ENCODE measurements at places on chromosomes 3 and 15.

- no peaks in the 10 kb centered on the region for H3K36me3 ChIP-seq
- H3K4me3 ChIP-seq = no peak overlapping the region
- no peaks in the 10 kb centered on the region for H3K4me1 ChIP-seq
- no peak overlapping the region for H3K27ac ChIP-seq
- no peak for DNase-seq
- no peaks in the 10 kb centered on the region for H3K27me3 ChIP-seq
Observed at GRCh38 chr3:21292971-21293370, 458.0 kb downstream of the ZNF385D start.

DNA sequence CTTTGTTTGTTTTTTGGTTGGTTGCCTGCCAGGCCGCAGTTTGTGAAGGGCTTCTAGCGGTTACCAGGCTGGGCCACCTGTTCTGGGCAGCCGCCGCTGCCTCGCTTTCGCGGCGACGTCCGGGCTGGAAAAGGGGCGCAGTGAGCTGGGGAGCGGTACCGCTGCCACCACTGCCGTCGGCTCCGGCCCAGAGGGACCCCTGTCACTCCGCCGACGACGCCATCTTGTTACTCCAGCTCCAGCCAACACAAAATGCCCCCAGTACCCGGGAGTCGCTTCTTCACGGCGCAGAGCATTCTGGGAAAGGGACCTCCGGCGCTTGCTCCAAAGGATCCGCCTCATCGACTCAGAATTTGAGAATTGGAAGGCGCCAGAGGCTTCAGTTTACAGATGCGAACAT, 238.8 kb downstream of the CDIN1 start:
- no peaks in the 10 kb centered on the region for H3K36me3 ChIP-seq
- no peak overlapping the region for H3K27ac ChIP-seq
- no peaks in the 10 kb centered on the region for H3K27me3 ChIP-seq
- DNase-seq = no peak

DNA sequence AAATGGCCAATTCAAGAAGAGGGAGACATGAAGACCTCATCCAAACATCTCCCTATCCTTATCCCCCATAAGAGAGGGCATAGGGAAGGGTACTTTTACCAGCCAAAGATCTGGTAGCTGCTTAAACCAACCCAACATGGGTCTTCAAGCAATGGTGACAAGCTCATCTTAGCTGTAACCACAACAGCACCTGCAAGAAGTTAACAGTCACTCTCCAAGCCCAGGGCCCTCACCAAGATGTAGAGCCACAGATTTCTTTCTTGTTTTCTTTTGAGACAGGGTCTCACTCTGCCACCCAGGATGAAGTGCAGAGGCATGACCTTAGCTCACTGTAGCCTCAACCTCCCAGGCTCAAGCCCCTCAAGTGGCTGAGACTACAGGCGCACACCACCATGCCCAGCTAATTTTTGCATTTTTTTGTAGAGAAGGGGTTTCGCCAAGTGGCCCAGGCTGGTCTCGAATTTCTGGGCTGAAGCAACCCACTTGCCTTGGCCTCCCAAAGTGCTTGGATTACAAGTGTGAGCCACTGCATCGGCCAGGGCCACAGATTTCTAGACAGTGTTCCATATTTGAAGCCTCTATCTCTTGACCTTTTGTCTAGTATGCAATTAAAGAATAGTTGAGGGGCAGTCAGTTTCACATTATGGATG, 57.1 kb downstream of the DHX30 start:
- no peak overlapping the region for H3K4me3 ChIP-seq
- H3K27me3 ChIP-seq = no peaks in the 10 kb centered on the region
- H3K27ac ChIP-seq = no peak overlapping the region
- no peak for DNase-seq

DNA sequence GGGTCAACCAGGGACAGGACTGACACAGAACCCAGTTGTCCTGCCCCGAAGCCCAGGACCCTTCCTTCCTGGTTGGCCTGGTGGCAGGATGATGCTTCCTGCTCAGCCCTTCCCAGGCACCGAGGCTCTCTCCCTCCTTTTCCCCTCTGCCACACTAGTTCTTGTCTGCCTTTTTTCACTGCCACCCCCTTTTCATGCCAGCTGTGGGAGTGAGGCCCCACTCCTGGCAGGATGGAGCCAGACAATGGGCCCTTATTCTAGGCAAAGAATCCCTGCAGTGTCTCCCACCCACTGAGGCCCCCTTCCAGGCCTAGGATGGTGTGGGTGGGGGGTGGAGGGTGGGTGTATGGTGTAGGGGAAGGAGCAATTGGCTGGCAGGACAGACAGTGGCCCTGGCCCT, 1.1 kb upstream of the SCAMP5 start:
- no peaks in the 10 kb centered on the region for H3K36me3 ChIP-seq
- H3K4me3 ChIP-seq = no peak overlapping the region
- peaks cover 21% of the 10 kb centered on the region for H3K27me3 ChIP-seq
- no peak overlapping the region for H3K27ac ChIP-seq
- no peak for DNase-seq
- H3K4me1 ChIP-seq = peaks cover 10% of the 10 kb centered on the region

- H3K36me3 ChIP-seq = no peaks in the 10 kb centered on the region
- peaks cover 21% of the 10 kb centered on the region for H3K27me3 ChIP-seq
- no peak overlapping the region for H3K4me3 ChIP-seq
- no peak overlapping the region for H3K27ac ChIP-seq
Observed at GRCh38 chr3:56477646-56478045, 9.4 kb upstream of the ERC2 start.

- no peaks in the 10 kb centered on the region for H3K36me3 ChIP-seq
- no peak overlapping the region for H3K27ac ChIP-seq
- H3K4me3 ChIP-seq = no peak overlapping the region
- no peak for DNase-seq
Observed at GRCh38 chr3:149481056-149481455, 6.6 kb downstream of the TM4SF4 start.

GRCh38 chr3:12828751-12829150, 12.6 kb downstream of the RPL32 start:
- DNase-seq = no peak
- H3K27ac ChIP-seq = no peak overlapping the region
- H3K27me3 ChIP-seq = no peaks in the 10 kb centered on the region
- H3K36me3 ChIP-seq = peaks cover 13% of the 10 kb centered on the region

DNA sequence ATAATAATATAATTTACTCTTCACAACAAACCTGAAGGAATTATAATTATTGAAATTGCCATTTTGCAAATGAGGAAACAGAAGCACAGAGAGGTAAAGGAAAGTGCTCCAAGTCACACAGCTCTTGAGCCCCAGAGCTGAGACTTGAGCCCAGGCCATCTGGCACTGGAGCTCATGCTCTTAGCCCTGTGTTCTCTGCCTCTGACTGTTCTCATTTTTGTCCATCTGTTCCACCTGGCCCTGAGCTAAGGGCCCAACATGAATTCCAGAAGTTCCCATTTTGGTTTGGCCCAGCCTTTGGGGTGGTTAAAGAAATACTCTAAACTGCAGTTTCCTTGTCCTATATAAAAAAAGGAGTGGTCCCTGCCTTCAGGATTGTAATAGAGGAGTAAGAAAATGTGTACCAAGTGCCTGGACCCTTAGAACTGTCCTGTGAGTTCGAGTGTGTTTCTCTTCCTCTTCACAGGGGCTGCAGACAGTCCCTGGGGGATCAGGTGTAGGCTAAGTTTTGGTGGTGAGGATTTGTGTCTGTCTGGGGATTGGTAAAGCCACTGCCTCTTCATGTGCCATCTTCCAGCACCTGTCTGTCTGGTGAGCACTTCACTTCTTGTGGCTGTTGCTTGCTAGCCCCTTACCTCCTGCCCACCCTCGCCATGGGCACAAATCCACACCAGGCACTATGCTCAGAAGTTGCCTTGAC, 91.8 kb downstream of the DNAJB8 start:
- H3K4me3 ChIP-seq = no peak overlapping the region
- no peaks in the 10 kb centered on the region for H3K27me3 ChIP-seq
- DNase-seq = no peak
- H3K4me1 ChIP-seq = peaks cover 4% of the 10 kb centered on the region

DNA sequence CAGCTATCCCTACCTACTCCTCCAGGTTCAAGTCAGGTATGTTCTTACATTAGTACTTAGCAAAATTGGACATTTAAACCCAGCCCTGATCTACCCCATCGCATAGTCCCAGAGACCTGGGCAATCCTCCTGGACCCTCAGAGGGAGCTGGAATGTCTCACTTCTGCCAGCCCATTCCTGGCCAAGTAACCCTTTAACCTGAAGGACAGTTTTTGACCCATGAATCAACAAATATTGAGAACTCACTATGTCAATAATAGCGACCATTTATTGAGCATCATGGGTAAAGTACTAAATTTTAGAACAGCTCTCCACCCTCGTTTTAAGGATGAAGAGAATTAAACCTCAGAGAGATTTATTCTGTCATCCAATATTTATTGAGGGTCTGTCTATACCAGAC, 70.4 kb downstream of the RBPMS2 start:
- DNase-seq = no peak
- H3K27ac ChIP-seq = no peak overlapping the region
- peaks cover 31% of the 10 kb centered on the region for H3K4me1 ChIP-seq
- H3K36me3 ChIP-seq = peaks cover 5% of the 10 kb centered on the region
- no peak overlapping the region for H3K4me3 ChIP-seq
- no peaks in the 10 kb centered on the region for H3K27me3 ChIP-seq

GRCh38 chr15:96038131-96038530, 292.4 kb upstream of the NR2F2 start:
- H3K4me1 ChIP-seq = peaks cover 6% of the 10 kb centered on the region
- H3K27ac ChIP-seq = no peak overlapping the region
- peaks cover 33% of the 10 kb centered on the region for H3K27me3 ChIP-seq
- H3K36me3 ChIP-seq = no peaks in the 10 kb centered on the region
- no peak overlapping the region for H3K4me3 ChIP-seq

DNA sequence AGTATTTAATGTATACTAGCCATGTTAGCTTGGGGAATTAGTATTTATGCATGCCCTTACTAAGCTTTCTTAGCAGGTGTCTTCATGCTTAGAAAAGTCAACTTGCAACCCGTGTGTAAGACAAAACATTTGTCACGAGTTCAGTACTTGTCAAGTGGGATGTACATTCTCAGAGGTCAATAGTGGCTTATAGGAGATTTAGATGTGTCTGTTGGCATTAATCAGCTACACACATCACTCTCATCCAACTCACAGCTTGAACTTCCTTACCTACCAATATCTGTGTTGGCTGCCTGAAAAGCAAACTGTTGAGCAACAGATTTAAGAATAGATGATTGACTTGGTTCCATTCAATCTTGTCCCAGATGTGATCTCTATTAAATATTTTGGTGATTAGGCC, 109.5 kb downstream of the ROBO2 start:
- no peak overlapping the region for H3K27ac ChIP-seq
- no peaks in the 10 kb centered on the region for H3K27me3 ChIP-seq
- DNase-seq = no peak

DNA sequence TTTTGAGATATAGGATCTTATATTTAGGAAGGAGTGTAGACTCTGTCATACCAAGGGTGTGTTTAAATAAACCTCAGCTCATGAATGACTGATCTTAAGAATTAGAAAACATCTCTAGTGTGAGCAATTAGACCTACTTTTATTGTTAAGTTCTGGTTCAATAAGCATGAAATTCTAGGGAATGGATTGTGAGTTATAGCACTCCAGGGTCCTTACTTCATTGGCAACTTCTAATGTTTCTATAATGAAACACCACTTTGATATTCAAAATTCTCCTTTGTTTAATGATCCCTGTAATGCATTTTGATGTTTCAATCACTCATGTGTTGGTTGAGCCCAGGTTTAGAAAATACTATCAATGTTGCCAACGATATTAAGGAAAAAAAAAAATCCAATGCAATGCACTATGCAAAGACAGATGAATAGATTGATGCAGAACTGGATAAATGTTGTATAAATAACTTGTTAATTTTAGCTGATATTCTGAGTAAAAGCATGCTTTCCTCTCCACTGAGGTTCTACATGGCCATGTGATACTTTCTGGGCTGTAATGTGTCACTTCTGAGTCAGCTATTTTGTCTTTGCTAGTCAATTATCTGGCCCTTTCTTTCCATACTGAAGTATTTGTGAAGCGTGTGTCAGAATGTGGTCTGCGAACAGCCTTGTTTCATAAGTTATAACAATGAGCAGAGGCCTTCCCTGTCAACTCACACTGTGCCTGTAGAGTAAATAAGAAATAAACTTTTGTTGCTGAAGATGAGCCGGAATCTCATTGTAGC, 1035.9 kb downstream of the PLOD2 start:
- H3K27me3 ChIP-seq = no peaks in the 10 kb centered on the region
- H3K27ac ChIP-seq = no peak overlapping the region
- DNase-seq = no peak
- no peaks in the 10 kb centered on the region for H3K36me3 ChIP-seq

DNA sequence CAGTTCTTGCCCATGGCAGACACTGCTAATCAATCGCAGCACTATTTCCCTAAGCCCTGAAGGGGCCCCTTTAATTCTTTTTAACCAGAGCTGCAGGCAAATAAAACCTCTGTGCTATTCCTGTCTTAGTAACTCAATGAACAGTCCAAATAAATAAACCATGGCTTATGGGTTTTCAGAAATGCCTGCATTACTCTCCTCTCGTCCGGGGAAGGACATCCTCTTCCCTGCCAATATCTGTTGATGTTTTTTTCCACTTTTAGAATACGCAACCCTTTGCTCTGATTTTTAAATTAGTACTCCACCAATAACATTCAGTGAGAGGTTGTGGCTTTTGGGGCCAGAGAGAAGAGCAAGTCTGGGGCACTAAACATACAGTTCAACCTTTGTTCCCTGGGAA, 35.2 kb upstream of the PRICKLE2 start:
- H3K27me3 ChIP-seq = peaks cover 10% of the 10 kb centered on the region
- H3K27ac ChIP-seq = no peak overlapping the region
- no peaks in the 10 kb centered on the region for H3K4me1 ChIP-seq
- H3K4me3 ChIP-seq = no peak overlapping the region

GRCh38 chr15:46231786-46232185, 597.0 kb downstream of the SQOR start:
- DNase-seq = no peak
- no peaks in the 10 kb centered on the region for H3K4me1 ChIP-seq
- no peaks in the 10 kb centered on the region for H3K27me3 ChIP-seq
- no peak overlapping the region for H3K4me3 ChIP-seq

GRCh38 chr3:100761951-100762350, 52.7 kb downstream of the TFG start:
- no peak overlapping the region for H3K4me3 ChIP-seq
- no peak overlapping the region for H3K27ac ChIP-seq
- no peak for DNase-seq

- no peaks in the 10 kb centered on the region for H3K4me1 ChIP-seq
- no peak for DNase-seq
- no peaks in the 10 kb centered on the region for H3K36me3 ChIP-seq
- H3K27me3 ChIP-seq = no peaks in the 10 kb centered on the region
Observed at GRCh38 chr3:29478611-29479010, 197.7 kb downstream of the RBMS3 start.

DNA sequence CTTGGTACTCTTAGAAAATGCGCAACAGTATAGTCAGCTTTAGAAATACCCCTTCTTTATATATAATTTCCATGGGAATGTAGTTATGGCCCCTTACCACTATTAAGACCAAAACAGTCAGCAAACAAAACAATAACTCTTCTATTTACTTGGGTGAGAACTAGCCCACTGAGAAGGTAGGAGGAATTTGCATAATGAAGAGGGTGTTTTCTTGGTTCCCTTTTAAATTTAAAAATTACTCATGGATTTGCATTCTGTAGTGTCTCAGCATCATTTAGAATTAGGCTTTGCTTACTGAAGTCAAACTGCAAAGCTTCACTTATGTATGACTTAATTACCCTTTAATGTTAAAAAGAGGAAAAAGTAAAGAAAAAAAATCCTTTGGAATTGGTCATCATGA, 350.8 kb downstream of the PTPRG start:
- DNase-seq = no peak
- H3K27me3 ChIP-seq = no peaks in the 10 kb centered on the region
- H3K27ac ChIP-seq = no peak overlapping the region
- H3K4me3 ChIP-seq = no peak overlapping the region
